ENCODE measurements at places on chromosomes 7 and 10.

DNA sequence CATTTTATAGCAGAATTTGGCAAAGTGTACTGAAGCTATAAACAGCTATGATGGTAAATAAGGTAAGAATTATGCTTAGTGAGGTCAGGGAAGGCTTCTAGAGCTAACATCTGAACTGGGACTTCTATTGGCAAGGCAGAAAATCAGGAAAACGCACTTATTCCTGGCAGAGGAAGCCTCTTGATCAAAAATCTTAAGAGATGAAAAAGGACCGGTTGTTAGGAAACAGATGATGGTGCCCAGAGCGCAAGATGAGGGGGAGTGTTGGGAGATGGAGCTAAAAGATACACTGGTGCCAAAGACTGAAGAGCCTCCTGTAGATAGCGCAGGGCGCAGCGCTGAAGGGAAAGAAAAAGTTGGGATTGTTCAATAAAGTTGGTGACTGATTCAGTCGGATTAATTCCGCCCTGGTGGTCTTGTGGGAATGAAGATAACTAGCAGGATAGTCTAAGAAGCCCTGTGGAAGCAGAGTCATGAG is 550 bp upstream of the CALU start:
- H3K4me3 ChIP-seq: peak overlapping the region; percentile 95
- no peaks in the 10 kb centered on the region for H3K27me3 ChIP-seq
- no peaks in the 10 kb centered on the region for H3K36me3 ChIP-seq

DNA sequence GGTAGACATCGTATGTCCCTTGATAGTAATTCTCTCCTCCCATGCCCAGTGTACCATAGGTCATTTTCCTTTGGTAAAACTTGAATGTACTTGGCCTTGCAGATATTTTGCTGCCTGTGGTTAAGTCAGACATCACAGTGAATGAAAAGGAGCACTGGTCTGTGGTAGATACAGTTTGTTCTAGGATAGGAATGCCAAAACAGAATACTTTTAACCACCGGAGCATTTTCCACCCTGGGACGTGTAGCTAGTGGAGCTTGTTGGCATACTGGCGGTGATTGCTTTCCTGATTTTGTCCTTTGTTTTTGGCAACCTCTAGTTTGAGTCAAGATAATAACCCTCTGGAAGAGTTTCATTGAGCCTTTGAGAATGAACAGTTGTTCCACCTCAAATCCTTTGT is 92.0 kb upstream of the BMPER start:
- no peaks in the 10 kb centered on the region for H3K27me3 ChIP-seq
- no peak for DNase-seq
- H3K4me1 ChIP-seq: no peaks in the 10 kb centered on the region
- H3K27ac ChIP-seq: no peak overlapping the region
- no peaks in the 10 kb centered on the region for H3K36me3 ChIP-seq

DNA sequence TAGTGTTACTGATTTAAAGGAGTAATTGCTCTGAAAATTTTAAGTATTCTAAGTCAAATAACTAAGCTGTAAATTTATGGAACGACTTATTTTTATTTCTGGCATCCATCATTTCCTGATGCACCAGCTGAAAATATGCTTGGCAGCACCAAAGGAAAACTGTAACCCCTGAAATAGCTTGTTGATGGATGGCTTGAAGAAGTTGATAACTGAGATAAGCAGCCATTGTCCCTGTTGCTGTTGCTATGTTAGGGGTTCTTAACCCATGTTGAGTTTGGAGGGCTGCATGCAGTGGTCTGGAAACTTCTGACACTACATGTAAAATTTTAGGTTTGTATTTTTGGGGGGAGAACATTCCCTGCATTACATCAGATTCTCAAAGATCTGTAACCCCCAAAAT is 30.6 kb downstream of the RPA3 start:
- H3K4me3 ChIP-seq: no peak overlapping the region
- no peaks in the 10 kb centered on the region for H3K4me1 ChIP-seq
- no peak for DNase-seq
- no peaks in the 10 kb centered on the region for H3K36me3 ChIP-seq
- H3K27me3 ChIP-seq: no peaks in the 10 kb centered on the region

GRCh38 chr7:158075633-158076001 is 512.0 kb downstream of the PTPRN2 start:
- no peaks in the 10 kb centered on the region for H3K4me1 ChIP-seq
- H3K4me3 ChIP-seq: no peak overlapping the region
- no peak for DNase-seq
- no peaks in the 10 kb centered on the region for H3K36me3 ChIP-seq

DNA sequence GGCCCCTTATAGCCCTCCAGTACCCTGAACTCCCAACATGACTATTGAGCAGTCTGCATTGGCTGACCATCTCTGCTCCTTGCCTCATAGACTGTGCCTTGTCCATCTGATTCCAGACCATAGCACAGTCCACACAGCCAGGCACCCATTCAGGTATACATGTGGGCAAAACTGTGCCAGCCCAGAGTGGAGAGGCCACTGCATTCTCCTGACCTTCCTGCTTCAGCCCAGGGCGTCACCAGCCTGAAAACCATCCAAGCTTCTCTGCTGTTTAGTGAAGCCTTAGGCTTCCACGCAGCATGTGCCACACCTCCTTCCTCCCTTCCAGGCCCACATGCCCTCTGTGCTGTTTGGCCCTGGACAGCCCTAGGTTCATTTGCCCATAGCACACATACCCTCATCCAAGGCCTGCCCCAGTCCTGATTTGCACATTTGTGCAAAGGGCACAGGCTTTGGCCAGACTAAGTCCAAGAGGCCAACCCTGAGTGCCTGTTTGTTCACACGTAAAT is 10.5 kb downstream of the DDX56 start:
- H3K4me1 ChIP-seq: peaks cover 5% of the 10 kb centered on the region
- H3K4me3 ChIP-seq: no peak overlapping the region
- H3K36me3 ChIP-seq: no peaks in the 10 kb centered on the region
- DNase-seq: peak; percentile 42
- H3K27ac ChIP-seq: no peak overlapping the region
- H3K27me3 ChIP-seq: no peaks in the 10 kb centered on the region

- H3K27ac ChIP-seq: no peak overlapping the region
- H3K4me1 ChIP-seq: no peaks in the 10 kb centered on the region
- H3K27me3 ChIP-seq: no peaks in the 10 kb centered on the region
- no peak overlapping the region for H3K4me3 ChIP-seq
- no peaks in the 10 kb centered on the region for H3K36me3 ChIP-seq
Measured at GRCh38 chr10:125783957-125784356, 8.3 kb upstream of the MMP21 start.

DNA sequence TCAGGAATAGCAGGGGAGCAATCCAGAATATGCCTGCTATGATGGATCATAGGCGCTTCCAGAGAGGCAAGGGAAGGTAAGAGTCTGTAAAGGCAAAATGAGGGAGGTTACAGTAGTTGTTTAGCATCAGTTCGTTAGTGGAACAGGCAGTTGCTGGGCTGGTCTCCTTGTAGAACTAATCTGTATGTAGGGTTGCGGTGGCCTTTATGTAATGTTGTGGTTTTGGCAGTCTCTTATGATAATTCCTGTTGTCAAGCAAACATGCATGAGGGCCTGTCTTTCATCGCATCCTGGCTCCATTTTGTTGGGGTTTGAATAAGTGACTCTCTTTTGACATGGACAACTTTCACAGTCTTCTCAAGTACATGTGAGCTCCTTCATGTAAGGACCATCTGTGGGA is 427.8 kb upstream of the LRGUK start:
- H3K4me1 ChIP-seq: no peaks in the 10 kb centered on the region
- H3K27ac ChIP-seq: no peak overlapping the region
- H3K27me3 ChIP-seq: no peaks in the 10 kb centered on the region

DNA sequence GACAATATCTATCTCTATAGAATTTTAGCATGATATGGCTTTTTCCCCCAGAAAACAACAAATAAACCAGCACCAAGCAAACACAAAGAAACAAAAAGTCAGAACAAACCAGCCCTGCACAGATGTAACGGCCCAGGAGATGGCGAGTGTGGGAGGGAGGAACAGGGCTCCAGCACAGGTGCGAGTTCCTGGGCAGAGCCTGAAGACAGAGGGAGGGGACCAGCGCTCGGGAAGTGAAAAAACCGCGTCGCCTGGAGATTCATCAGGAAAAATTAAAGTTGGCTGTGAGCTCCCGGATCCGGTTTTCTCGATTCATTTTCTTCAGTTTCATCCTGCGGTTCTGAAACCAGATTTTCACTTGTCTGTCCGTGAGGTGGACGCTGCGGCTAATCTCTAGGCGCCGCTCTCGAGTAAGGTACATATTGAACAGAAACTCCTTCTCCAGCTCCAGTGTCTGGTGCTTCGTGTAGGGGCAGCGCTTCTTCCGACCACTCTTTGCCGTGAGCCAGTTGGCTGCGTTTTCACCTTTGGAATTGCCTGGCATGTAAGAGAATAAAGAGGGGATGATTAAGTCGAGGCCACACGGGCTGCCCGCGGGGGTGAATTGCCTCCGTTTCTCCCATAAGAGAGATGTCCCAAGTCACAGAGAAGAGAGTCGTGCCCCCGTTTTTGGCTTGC is 2.3 kb downstream of the HOXA10 start:
- H3K4me1 ChIP-seq: no peaks in the 10 kb centered on the region
- H3K27me3 ChIP-seq: peaks cover 16% of the 10 kb centered on the region
- no peaks in the 10 kb centered on the region for H3K36me3 ChIP-seq

GRCh38 chr7:131602304-131602993 is 46.0 kb upstream of the PODXL start:
- no peak for DNase-seq
- H3K27ac ChIP-seq: no peak overlapping the region
- no peaks in the 10 kb centered on the region for H3K27me3 ChIP-seq

- no peaks in the 10 kb centered on the region for H3K4me1 ChIP-seq
- H3K4me3 ChIP-seq: no peak overlapping the region
Measured at GRCh38 chr10:15439341-15439842, 68.3 kb upstream of the FAM171A1 start.
